ENCODE measurements at places on chromosomes 2 and 18. TPM values are rescaled to one million over a fixed set of nuclear protein-coding genes. Genes with fewer than 3 reads are reported as not detected.

The STARD6 gene
- total RNA-seq: not detected

The DCC gene
- total RNA-seq: not detected

The SERPINB12 gene
- not detected for total RNA-seq

The TSPYL6 gene
- total RNA-seq: not detected

The HK2 gene
- total RNA-seq: 7.0 TPM

- no peaks in the 10 kb centered on the region for H3K4me1 ChIP-seq
- no peak overlapping the region for H3K4me3 ChIP-seq
- H3K27me3 ChIP-seq: no peaks in the 10 kb centered on the region
Measured at GRCh38 chr18:32598144-32598543, 127.5 kb upstream of the GAREM1 start.

DNA sequence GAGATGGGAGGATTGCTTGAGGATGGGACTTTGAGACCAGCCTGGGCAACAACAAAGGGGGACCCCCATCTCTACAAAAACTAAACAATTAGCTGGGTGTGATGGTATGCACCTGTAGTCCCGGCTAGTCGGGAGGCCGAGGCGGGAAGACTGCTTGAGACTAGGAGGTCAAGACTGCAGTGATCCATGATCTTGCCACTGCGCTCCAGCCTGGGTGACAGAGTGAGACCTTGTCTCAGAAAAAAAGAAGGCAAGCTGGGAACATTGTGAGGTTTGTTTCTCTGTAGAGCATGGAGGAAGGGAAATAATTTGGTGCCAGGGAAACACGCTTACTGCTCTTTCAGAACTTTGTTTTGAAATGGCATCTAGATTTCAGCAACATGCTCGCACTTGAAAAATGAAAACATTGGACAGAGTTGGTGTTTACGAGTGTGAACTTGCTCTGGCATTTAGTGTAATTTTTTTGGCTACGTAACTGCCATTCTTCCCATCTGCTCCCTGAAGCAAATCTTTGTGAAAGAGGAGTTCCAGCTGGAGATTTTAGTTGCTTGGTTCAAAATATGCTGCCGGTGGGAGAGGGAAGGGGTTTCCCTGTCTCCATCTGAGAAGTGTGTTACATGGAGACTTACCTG is 125.6 kb upstream of the DLX2 start:
- no peaks in the 10 kb centered on the region for H3K27me3 ChIP-seq
- no peaks in the 10 kb centered on the region for H3K36me3 ChIP-seq
- no peak for DNase-seq
- H3K27ac ChIP-seq: no peak overlapping the region

GRCh38 chr2:152646264-152646663 is 71.0 kb downstream of the PRPF40A start:
- no peak overlapping the region for H3K4me3 ChIP-seq
- H3K36me3 ChIP-seq: peaks cover under 1% of the 10 kb centered on the region
- no peaks in the 10 kb centered on the region for H3K27me3 ChIP-seq
- peaks cover 5% of the 10 kb centered on the region for H3K4me1 ChIP-seq
- DNase-seq: no peak

- no peaks in the 10 kb centered on the region for H3K4me1 ChIP-seq
- DNase-seq: no peak
- H3K36me3 ChIP-seq: no peaks in the 10 kb centered on the region
- no peak overlapping the region for H3K4me3 ChIP-seq
Measured at GRCh38 chr18:3358310-3358709, 91.7 kb upstream of the TGIF1 start.

- H3K36me3 ChIP-seq: no peaks in the 10 kb centered on the region
- H3K4me1 ChIP-seq: peaks cover 8% of the 10 kb centered on the region
- DNase-seq: peak; percentile 44
- peak overlapping the region; percentile 53 for H3K27ac ChIP-seq
Measured at GRCh38 chr2:20584399-20585358, 66.2 kb downstream of the HS1BP3 start.

DNA sequence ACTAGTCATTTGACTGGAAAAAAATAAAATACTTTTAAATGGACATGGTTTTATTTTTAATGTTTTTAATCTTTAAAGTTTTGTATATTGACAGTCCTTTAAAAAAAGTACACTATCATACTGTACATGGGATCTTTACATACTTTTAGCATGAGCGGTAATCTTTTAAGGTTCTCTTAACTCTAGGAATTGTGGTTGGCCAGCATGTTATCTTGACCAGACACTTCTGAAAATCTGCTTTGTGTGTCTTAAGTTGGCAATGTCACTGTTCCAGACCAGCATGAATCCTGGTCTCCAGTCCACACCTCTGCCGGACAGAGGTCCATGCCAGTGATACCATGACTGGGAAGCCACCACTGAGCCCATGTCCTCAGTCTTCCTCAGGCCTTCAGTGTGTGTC is 17.7 kb downstream of the ITGB1BP1 start:
- no peak for DNase-seq
- H3K4me3 ChIP-seq: no peak overlapping the region
- H3K4me1 ChIP-seq: no peaks in the 10 kb centered on the region
- no peaks in the 10 kb centered on the region for H3K36me3 ChIP-seq
- H3K27me3 ChIP-seq: no peaks in the 10 kb centered on the region

DNA sequence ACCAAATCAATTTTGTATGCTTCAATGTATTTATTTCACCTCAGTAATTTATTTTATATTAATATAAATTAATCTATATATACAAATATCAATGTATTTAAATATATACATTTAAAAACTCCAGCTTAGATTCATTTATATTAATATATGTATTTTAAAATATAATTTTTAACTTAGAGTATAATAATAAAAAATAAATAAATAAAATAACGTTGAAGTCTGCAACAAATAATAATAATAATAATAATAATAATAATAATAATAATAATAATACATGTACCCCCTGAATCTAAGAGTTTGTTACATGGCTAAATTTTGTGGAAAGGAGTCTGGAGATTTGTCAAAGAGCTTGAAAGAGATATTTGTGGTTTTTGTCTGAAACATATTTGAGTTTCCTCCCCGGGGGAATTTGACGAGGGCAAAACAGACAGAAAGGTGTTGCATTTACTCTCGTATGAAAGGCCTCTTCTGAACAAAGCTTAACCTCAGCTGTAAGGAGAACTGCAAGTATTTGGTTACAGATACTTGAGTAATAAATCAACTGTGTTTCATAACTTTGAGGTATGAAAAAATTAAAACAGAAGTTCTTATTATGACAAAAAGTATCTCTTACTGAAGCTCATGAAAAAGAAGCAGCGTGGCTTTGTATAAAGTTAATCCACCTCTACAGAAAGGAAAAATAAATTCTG is 93.4 kb downstream of the CDH19 start:
- no peak for DNase-seq
- no peaks in the 10 kb centered on the region for H3K36me3 ChIP-seq
- no peaks in the 10 kb centered on the region for H3K27me3 ChIP-seq
- no peak overlapping the region for H3K27ac ChIP-seq
- H3K4me1 ChIP-seq: no peaks in the 10 kb centered on the region

DNA sequence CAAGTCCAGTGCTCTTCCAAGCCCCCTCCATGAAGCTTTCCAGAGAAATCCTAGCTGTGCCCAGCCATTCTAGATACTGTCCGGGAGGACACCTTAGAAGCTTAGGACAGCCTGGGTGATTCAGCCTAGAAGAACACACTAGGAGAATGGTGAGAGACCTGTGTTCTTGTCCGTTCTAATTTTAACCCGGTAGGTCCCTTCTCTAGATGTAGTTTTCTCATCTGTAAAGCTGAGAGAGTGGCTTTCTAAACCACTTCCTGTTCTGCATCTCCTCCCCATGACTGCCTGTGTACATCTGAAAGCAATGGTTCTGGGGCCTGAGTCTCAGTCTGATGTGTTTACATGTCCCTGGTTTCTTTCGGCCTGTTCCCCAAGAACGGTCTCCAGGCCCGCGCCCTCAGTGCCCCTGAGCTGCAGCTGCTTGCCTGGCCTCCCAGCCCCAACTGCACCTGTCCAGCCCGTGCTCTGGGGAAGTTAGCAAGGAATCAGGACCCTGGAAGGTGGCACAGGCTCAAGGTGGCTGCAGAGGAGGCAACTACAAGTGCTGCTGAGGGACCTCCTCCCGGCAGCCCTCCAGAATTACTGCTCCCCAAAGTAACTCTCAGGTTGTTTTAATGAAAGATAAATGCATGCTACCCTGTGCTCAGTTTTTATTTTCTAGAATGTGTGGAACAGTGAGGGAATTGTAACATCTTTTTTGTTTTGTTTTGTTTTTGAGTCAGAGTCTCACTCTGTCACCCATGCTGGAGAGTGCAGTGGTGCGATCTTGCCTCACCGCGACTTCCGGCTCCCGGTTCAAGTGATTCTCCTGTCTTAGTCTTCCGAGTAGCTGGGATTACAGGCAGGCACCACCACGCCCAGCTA is 105.9 kb downstream of the LBH start:
- DNase-seq: no peak
- H3K36me3 ChIP-seq: no peaks in the 10 kb centered on the region
- no peak overlapping the region for H3K4me3 ChIP-seq
- H3K4me1 ChIP-seq: no peaks in the 10 kb centered on the region
- H3K27ac ChIP-seq: no peak overlapping the region
- H3K27me3 ChIP-seq: no peaks in the 10 kb centered on the region

DNA sequence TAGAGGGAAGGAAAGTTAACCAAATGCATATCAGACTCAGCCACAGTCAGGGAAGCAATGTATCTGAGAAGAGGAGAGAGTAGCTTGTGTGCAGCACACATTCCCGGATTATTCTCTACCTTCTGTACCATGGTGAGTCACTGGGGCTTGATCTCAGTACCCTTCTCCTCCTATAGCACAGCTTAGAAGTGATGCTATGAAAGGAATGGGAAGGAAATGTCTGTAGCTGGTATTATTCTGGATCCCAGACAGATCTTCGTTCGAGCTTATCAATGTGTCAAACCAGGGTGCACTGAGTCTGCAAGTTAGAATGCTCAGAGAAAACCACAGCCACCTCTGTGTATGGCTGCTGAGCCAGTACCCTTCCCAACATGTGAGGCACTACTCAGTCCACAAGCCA is 88.0 kb upstream of the NFU1 start:
- no peaks in the 10 kb centered on the region for H3K27me3 ChIP-seq
- no peaks in the 10 kb centered on the region for H3K4me1 ChIP-seq
- H3K36me3 ChIP-seq: peaks cover 41% of the 10 kb centered on the region
- H3K27ac ChIP-seq: no peak overlapping the region
- no peak overlapping the region for H3K4me3 ChIP-seq

GRCh38 chr18:76977108-76977621 is 154.8 kb downstream of the ZNF236 start:
- no peak for DNase-seq
- H3K4me1 ChIP-seq: peaks cover 4% of the 10 kb centered on the region
- no peaks in the 10 kb centered on the region for H3K27me3 ChIP-seq
- no peaks in the 10 kb centered on the region for H3K36me3 ChIP-seq
- H3K27ac ChIP-seq: no peak overlapping the region

- no peaks in the 10 kb centered on the region for H3K36me3 ChIP-seq
- peaks cover 3% of the 10 kb centered on the region for H3K4me1 ChIP-seq
- DNase-seq: no peak
- H3K27ac ChIP-seq: no peak overlapping the region
Measured at GRCh38 chr2:46066601-46067000, 230.6 kb upstream of the EPAS1 start.

DNA sequence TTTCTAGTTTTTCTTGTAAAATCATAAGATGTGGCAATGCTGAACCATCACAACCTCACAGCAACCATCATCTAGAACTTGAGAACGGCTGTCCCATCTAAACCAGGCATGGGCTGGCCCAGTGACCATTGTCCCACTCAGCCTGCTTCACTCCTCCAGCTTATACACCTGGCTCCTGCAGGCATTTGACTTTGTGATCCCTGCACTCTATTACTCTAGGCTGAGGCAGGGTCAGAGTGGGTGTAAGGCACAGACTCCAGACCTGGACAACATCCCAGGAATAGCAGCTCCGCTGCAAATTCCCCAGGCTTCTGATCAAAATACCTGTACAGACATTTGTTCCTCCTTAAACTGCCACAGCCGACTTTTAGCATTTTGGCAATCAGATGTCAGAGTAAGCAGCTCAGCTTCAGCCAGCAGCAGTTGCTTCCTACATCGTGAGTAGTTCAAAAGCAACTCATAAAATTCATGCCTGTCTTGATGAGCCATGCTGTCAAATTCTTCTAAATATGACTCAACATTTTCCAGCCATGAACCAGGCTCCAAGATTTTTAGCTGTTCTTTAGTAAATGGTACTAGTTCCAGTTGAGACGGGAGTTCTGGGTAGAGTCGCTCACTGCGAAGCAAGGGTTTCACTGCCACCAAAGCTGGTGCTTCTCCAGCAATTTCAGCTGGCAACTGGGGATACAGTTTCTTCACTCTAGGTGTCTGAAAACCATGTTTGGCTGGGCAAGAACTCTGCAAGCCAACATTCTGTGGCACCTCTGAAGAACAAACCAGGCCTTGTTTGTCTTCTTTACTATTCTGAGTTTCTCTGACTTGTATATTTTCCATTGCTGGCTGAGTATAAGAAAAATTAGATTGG is 12.8 kb downstream of the EPG5 start:
- H3K27me3 ChIP-seq: no peaks in the 10 kb centered on the region
- no peaks in the 10 kb centered on the region for H3K4me1 ChIP-seq
- no peak overlapping the region for H3K27ac ChIP-seq
- no peak for DNase-seq
- H3K36me3 ChIP-seq: peaks cover 30% of the 10 kb centered on the region

DNA sequence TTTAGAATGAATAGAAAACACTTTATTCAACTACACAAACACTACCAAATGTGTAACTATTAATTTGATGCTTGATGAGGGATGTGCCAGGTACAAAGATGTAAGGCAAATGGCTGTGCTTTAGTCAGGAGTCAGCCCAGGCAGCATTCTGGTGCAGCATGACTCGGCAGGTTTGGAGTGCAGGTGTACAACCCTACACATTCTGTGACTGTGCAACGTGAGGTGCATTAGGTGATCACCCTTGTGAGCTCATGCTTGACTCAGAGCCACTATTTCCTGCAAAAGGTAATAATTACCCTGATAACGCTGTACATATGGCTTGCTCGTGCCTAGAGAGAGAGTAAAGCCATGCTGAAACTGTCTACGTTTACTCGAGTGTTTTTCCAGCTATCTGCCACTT is 288.7 kb upstream of the DSEL start:
- H3K27ac ChIP-seq: no peak overlapping the region

DNA sequence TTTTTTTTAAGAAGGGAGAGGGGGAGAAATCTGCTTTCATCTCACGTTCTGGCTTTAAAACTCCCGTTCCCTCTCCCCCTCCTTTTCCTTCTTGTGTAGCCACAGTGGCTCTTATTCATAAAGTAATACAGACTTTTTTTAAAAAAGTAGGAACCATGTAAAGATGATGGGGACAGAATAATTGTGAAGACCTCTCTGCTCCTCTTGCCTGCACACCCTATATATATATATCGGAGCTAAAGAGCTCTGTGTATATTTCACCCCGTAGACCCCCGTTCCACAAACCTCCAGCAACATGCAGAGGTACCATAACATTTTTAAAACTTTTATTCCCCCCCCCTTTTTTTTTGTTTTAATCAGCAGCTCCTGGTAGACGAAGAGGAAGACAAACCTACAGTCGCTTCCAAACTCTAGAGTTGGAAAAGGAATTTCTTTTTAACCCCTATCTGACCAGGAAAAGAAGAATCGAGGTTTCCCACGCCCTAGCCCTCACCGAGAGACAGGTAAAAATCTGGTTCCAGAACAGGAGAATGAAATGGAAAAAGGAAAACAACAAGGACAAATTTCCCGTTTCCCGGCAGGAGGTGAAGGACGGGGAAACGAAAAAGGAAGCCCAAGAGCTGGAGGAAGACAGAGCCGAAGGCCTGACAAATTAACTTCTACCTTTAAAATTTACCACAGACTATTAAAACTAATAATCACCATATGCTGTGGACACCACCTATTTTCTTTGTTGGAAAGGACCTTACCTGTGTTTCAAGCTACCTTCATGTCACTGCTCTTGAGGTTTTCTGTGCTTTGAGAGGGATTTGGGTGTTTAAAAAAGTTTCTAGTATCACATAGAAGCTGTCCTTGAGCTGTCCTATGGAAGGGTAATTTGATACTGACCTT is 1.7 kb downstream of the HOXD8 start:
- peak overlapping the region; percentile 39 for H3K4me3 ChIP-seq
- H3K4me1 ChIP-seq: peaks cover 8% of the 10 kb centered on the region
- H3K36me3 ChIP-seq: no peaks in the 10 kb centered on the region
- no peak overlapping the region for H3K27ac ChIP-seq
- peaks cover 52% of the 10 kb centered on the region for H3K27me3 ChIP-seq
- DNase-seq: no peak
